ENCODE measurements at places on chromosomes 11 and 22. TPM values are rescaled to one million over a fixed set of nuclear protein-coding genes. Genes with fewer than 3 reads are reported as not detected.

APOBEC3G gene
- 9.7 TPM for total RNA-seq

MOGAT2 gene
- not detected for total RNA-seq

KLHL35 gene
- 0.70 TPM for total RNA-seq

OR52I2 gene
- not detected for total RNA-seq

GRAP2 gene
- not detected for total RNA-seq

HBG1 gene
- total RNA-seq = not detected

FGF19 gene
- not detected for total RNA-seq

IL17REL gene
- not detected for total RNA-seq

MAFF gene
- total RNA-seq = 18.1 TPM

NAT10 gene
- 31.6 TPM for total RNA-seq

PGR gene
- total RNA-seq = under 0.01 TPM

IFITM1 gene
- 7.6 TPM for total RNA-seq

- no peak for DNase-seq
These were observed 386.2 kb downstream of the NTM start for GRCh38 chr11:131756479-131757110.

- no peak for DNase-seq
These were observed 10.3 kb downstream of the YAP1 start for GRCh38 chr11:102120437-102120973.

GRCh38 chr22:19358703-19359553 lies 67.4 kb upstream of the CLTCL1 start:
- DNase-seq = no peak

GRCh38 chr11:5671831-5672230 lies 13.0 kb downstream of the TRIM5 start:
- peak; percentile 37 for DNase-seq

GRCh38 chr11:131977854-131978253 lies 607.4 kb downstream of the NTM start:
- DNase-seq = peak; percentile 75

- no peak for DNase-seq
These were observed 314.3 kb downstream of the TBC1D22A start for GRCh38 chr22:47076758-47077157.

- DNase-seq = no peak
These were observed 444.2 kb downstream of the CNTN5 start for GRCh38 chr11:99464985-99465384.

DNA sequence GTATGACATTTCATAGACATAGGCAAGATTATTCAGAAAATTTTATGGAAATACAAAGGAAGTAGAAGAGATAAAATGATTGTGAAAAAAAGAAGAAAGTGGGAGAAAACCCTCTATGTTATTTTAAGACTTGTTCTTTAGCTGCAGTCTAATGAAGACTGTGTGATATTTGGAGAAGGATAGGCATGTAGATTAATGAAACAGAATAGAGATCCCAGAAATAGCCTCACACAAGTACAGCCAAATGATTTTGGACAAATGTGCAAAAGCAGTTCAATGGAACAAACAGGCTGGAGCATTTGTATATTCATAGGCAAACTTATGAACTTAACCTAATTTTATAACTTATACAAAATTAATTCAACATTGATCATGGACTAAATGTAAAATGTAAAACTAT lies 14.3 kb downstream of the ANO5 start:
- no peak for DNase-seq

DNA sequence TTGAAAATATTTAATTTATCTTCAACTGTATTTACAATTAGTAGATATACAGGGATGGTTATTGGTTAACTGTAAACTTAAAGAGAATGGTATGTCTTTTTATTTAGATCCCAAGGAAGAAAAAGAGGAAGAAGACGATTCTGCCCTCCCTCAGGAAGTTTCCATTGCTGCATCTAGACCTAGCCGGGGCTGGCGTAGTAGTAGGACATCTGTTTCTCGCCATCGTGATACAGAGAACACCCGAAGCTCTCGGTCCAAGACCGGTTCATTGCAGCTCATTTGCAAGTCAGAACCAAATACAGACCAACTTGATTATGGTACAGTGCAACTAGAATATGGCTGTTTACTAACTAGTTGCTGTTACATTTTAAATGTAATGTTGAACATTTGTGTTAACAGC lies 12.7 kb upstream of the CNTF start:
- DNase-seq = no peak

GRCh38 chr22:39558254-39558727 lies 12.3 kb upstream of the CACNA1I start:
- DNase-seq = no peak

GRCh38 chr22:49469896-49470740 lies 357.6 kb downstream of the BRD1 start:
- DNase-seq = no peak

DNA sequence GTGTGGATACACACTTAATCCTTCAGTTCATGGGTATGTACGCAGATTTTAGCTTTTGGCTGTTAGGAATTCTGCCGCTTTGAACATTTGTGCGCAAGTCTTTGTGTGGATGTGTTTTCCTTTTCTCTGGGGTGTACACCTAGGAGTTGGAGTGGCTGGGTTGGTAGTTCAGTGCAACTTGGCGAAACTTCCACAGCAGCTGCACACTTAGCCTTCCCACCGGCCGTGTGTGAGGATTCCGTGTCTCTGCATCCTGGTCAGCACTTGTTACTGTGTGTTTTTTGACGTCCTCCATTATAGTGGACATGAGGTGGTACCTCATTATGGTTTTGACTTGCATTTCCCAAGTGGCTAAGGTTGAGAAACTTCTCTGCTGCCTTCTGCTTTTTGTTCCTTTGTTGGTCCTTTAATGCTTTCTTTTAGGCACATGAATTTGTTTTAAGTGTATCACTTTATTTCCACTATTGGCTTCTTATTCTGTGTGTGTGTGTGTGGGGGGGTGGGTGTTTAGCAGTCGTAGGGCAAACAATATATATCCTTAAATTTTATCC lies 72.1 kb upstream of the SLC25A18 start:
- DNase-seq = no peak

- no peak for DNase-seq
These were observed 3.5 kb downstream of the RAB3IL1 start for GRCh38 chr11:61913699-61914395.

DNA sequence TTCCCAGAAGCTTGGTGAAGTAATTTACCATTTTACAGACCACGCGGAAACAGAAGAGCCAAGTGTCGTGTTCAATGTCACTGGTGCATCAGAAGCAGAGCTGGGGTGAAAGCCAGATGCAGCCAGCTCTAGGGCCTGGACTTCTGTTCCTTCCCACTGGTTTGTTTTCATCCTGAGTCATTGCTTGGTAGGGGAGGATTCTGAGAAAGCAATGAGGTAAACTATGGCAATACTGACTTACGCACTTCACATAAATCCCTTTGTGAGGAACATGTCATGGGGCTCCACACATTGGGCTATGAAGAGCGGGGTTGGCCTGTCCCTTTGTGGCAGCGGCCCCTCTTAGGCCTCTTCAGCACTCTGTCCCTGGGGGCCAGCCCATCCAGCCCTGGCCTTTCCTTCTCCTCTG lies 52.4 kb upstream of the RBFOX2 start:
- DNase-seq = peak; percentile 88

GRCh38 chr11:129703846-129704245 lies 111.8 kb upstream of the TMEM45B start:
- no peak for DNase-seq

- no peak for DNase-seq
These were observed 12.2 kb downstream of the TKFC start for GRCh38 chr11:61345170-61345610.

- DNase-seq = no peak
These were observed 21.2 kb downstream of the SUN2 start for GRCh38 chr22:38734421-38735100.

GRCh38 chr11:22561283-22561682 lies 64.3 kb downstream of the FANCF start:
- DNase-seq = no peak

DNA sequence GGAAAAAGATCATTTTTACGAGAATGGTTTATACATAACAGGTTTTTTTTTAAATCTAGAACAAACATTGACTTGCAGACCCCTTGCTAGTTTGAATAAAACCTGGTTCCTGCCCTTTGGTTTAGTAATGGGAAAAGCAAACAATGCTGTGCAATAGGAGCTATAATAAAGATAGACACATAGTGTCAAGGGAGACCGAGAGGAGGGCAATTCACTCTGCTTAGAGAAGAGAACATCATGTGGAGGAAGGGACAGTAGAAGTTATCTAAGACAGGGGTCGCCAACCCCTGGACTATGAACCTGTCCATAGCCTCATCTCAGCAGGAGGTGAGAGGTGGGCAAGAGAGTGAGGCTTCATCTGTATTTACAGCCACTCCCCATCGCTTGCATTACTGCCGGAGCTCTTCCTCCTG lies 7.0 kb upstream of the RDX start:
- DNase-seq = no peak

- DNase-seq = no peak
These were observed 24.0 kb upstream of the COMT start for GRCh38 chr22:19917389-19918138.

GRCh38 chr11:79080551-79080950 lies 360.3 kb downstream of the TENM4 start:
- peak; percentile 45 for DNase-seq

DNA sequence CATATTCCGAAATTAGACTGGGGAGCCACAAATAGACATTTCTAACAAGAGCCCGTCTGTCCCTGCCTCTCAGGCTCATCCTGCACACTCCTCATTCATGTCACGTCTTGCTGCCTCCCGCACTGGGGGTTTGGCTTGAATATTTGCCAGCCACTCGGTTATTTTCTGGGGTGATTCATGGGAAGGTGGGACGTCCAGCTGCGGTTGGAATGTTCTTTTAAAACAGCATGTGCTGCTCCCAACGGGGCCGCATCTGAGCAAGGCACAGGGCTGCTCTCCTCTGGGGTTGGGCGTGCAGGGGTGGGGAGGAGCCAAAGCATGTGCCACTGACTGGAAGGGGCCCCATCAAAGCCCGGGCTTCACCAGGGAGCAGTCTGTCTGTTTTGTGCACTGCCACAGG lies 25.9 kb upstream of the SLC5A4 start:
- peak; percentile 43 for DNase-seq

DNA sequence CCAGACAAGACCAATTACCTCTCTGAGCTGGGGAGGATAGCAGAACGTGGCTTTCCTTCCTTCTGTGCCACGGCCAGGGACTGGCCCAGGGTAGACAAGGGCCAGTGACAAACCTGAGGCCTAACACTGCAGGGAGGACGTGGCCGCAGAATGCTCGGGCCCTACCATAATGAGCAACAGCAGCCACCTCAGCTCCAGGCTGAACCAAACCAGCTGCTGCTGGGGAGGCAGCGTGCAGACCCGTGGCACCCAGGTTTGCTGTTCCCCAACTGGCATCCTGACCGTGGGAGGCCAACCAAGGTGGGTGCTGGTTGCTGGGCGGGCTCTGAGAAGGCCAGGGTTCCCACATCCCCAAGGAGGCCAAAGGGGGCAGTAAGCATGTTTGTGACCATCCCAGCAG lies 83.0 kb downstream of the MORC2 start:
- no peak for DNase-seq

GRCh38 chr11:112625814-112626213 lies 335.4 kb upstream of the NCAM1 start:
- no peak for DNase-seq

DNA sequence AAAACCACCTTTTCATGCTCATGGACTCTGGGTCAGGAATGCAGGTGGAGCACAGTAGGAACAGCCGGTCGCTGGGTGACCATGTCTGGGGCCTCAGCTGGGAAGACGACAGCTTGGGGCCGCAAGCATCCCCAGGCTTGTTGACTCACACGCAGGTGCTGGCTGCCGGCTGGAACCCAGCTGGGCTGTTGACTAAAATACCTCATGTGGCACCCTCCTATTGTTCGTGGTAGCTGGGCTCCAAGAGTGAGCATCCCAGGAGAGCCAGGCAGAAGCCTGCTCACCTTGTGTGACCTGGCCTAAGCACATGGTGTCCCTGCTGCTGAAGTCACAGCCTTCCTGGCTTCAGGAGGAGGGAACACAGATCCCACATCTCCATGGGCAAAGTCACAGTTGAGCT lies 9.4 kb downstream of the DPP3 start:
- no peak for DNase-seq

- DNase-seq = no peak
These were observed 116.7 kb downstream of the SGSM3 start for GRCh38 chr22:40486962-40487602.

- no peak for DNase-seq
These were observed 10.4 kb upstream of the SLCO2B1 start for GRCh38 chr11:75140269-75141138.

DNA sequence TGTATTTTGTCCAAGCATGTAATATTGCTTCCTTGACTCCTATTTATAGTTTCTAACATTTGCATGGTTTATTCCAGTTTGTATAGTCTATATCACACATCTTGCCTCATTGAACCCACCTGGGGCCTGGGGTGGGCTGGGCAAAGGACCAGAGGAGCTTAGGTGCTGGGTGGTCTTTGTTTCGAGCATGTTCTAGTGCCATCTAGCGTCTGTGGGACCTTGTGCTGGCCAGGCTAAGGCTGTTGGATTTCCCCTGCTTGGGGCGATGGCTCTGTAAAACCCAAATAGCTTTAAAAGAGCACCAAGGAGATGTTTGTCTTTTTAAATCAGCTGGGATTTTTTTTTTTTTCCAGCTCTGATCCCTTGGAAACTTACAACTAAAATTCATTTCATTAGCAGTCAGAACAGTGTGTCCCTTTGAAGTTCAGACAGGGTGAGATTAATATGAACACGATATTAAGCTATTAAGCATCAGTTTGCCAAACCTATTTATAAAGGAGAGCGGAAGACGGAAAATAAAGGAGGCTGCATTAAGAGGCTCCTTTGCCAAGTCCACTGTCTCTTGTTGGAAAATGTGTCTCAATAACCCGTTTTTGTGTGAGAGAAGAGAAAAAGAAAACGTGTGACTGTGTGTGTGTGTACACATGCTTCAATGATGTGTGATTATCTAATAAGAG lies 157.4 kb downstream of the COMMD9 start:
- DNase-seq = peak; percentile 39

- DNase-seq = no peak
These were observed 1136.2 kb downstream of the BRD1 start for GRCh38 chr22:48691431-48691851.

GRCh38 chr11:117562136-117562535 lies 234.5 kb downstream of the CEP164 start:
- no peak for DNase-seq

DNA sequence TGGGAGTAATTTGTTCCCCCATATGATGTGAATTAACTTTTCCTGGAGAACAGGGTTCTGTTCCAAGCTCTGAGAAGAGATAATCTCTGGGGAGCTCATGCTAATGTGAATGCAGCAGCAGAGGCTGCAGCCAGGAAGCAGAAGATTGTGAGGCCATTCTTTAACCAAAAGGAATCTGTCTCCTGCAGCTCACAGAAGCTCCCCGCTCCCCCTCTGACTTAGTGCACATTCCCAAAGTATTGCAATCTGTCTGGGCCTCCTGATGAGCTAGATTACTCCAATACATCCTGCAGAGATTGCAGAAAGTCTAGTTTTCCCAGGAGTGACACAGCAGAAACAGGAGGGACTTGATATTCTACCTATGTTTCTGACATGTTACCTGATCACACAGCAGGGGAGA lies 420.6 kb upstream of the FAT3 start:
- DNase-seq = peak; percentile 2

GRCh38 chr22:22976033-22976922 lies 88.7 kb downstream of the IGLL5 start:
- DNase-seq = no peak

- DNase-seq = no peak
These were observed 16.3 kb downstream of the LDHAL6A start for GRCh38 chr11:18471995-18472394.
